ENCODE measurements at places on chromosomes 2 and 18. TPM values are rescaled to one million over a fixed set of nuclear protein-coding genes. Genes with fewer than 3 reads are reported as not detected.

CTAGE1 gene
- total RNA-seq: not detected

- no peaks in the 10 kb centered on the region for H3K36me3 ChIP-seq
- no peaks in the 10 kb centered on the region for H3K4me1 ChIP-seq
- no peak overlapping the region for H3K27ac ChIP-seq
- no peak for DNase-seq
Observed at GRCh38 chr2:40150266-40150665, 301.6 kb downstream of the SLC8A1 start.

GRCh38 chr2:69165091-69165880 lies 152.3 kb downstream of the ANTXR1 start:
- H3K4me1 ChIP-seq: no peaks in the 10 kb centered on the region
- H3K36me3 ChIP-seq: no peaks in the 10 kb centered on the region
- H3K4me3 ChIP-seq: no peak overlapping the region

AFF3 gene
- total RNA-seq: 18.6 TPM

RAMP1 gene
- 324 TPM for total RNA-seq

DNA sequence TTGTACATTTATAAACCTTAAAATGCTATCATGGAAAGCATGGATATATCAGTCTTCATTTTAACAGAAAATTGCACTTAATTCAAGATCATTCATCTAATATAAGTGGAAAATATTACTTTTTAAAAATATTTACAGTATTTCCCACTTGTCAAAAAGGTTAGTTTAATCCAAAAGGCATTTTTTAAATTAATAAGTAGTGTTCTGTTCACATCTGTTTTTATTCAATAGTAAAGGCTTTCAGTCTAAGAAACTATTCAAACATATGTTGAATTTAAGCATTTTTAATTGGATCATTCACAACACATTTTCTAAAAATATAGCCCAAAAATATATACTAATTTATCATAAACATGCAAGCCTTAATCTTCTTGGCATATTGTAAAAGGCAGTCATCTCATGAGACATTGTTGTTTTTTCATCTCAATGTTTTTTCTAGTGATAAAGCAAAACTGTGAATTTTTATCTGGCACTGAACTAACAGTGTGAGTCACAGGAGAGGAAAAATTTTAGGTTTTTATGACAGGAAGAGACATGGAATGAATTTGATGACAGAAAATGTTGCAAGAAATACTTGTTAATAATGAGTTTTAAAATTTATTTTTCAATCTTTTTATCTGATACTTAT lies 1642.5 kb upstream of the TMEFF2 start:
- no peak overlapping the region for H3K4me3 ChIP-seq
- no peaks in the 10 kb centered on the region for H3K4me1 ChIP-seq
- no peaks in the 10 kb centered on the region for H3K27me3 ChIP-seq
- no peak for DNase-seq
- no peaks in the 10 kb centered on the region for H3K36me3 ChIP-seq

GRCh38 chr2:85178154-85178553 lies 45.0 kb downstream of the TCF7L1 start:
- no peak for DNase-seq
- no peak overlapping the region for H3K4me3 ChIP-seq
- no peaks in the 10 kb centered on the region for H3K36me3 ChIP-seq
- no peaks in the 10 kb centered on the region for H3K4me1 ChIP-seq
- H3K27me3 ChIP-seq: no peaks in the 10 kb centered on the region

DNA sequence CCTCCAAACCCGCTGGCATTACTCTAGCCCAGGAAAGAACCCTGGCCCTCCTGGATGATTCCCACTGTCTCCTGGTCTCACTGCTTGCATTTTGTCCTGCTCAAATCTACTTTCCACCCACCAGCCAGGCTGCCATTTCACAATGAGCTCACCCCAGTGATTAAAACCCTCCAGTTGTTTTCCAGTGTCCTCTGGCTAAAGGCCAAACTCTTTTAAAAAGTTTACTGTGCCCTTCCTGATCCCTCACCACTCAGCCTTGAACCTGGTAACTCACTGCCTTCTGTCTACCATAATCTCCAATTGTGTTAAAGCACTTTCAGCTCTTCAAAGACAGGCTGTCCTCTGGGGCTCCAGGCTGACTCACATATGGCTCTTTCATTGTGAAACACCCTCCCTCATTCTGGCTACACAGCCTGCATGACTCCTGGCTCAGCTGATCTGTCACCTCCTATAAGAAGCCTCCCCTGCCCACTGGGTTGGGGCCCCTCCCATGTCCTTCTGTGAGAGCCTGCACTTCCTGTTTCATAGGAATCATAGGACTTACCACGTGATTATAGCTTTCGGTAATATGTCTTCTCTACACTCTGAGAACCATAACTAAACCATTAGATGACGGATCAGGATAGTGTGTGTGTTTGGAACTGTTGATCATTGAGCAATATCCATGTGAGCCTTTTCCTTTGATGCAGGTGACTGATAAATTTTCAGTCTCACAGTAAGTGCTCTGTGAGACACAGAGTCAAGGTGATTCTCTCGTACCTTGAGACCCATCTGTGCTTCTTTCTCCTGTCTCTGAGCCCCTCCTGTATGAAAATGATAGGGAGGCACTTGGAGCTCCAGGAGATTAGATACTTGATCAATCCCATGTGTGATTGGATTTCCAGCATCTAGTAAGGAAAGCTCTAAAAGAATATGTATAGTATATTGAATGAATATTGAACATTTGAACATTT lies 590.8 kb upstream of the ID2 start:
- no peak overlapping the region for H3K27ac ChIP-seq
- H3K4me3 ChIP-seq: no peak overlapping the region
- no peaks in the 10 kb centered on the region for H3K4me1 ChIP-seq
- H3K36me3 ChIP-seq: no peaks in the 10 kb centered on the region
- DNase-seq: peak; percentile 81
